Kidney (tissue), 22 donors: ENCODE measurements at places on chromosomes 6 and 20. TPM values are rescaled to one million over a fixed set of nuclear protein-coding genes. Genes with fewer than 3 reads are reported as not detected.

DEF6 gene
- total RNA-seq: 16.3 TPM

DNA sequence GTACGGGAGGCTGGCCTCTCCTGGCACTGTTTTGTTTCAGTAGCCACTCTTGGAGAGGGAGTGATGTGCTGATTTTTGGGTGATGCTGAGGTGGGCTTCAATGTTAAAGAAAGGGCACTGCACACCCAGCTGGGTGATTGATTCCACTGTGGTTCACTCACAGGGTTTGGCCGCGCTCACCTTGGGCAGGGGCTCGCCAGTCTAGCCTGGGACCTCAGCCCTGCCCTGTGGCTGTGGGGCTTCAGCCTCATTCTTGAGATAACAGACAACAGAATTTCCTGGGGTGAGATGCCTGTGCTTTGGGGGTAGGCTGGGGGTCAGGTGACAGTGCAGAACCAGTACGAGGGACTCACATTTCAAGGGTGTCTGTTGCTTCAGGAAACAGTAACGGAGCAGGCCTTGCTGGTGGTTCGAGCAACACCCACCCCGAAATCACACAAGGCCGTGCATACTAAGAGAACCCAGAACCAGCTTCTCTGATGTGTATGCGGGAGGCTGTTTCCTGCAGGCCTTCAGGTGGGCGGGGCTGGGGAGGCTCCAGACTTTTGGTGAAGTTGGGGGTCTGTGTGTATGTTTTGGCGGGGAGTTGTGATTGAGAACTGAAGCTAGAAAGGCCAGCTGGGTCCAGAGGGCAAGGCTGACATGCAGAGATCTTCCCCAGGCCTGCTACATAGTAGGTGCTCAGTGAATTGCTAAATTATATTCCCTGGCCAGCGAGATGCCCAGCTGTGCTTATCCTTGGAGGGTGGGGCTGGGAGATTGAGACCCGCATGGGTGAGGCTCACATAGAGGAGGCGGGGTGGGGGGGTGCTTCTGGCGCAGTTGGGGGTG, 154.2 kb upstream of the RNF24 start:
- peak; percentile 27 for DNase-seq

DNA sequence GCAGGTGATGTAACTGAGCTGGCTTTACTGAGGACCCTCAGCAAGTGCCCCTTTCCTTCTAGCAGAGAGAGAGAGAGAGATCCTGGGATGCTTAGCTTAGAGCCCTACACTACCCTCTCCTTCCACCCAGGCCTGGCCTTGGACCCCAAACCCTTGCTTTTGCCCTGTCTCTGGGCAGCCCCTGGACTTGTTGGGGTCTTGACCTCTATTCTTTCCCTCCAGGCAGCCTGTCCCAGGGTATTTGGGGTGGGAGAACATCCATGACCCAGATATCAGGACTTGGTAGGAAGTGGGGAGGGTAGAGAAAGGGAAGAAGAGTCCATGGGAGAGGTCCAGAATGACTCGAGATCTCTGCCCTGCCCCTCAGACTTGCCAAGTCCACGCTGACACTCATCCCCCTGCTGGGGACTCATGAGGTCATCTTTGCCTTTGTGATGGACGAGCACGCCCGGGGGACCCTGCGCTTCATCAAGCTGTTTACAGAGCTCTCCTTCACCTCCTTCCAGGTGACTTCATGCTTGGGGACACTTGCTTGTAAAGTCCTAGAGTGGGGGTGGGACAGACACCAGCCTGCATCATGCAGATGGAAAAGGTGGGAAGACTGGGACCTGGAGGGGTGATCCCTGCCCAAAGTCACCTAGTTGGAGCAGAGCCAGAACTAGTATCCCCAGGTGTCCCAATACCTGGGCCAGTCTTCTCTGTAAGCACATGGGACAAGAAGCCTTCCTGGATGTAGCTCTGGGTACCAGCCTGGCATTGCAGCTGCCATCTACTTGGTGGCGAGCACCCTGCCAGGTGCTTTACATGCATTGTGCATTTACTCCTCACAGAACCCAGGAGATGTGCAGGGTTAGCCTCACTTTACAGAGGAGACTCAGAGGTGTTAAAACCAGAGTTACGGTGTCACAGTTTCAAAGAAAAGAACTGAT, 30.9 kb downstream of the GLP1R start:
- no peak for DNase-seq

GRCh38 chr6:127902933-127903332, 2.1 kb upstream of the THEMIS start:
- DNase-seq: no peak

GRCh38 chr6:88220493-88220892, 54.3 kb upstream of the CNR1 start:
- DNase-seq: no peak

GJA10 gene
- not detected for total RNA-seq

DNA sequence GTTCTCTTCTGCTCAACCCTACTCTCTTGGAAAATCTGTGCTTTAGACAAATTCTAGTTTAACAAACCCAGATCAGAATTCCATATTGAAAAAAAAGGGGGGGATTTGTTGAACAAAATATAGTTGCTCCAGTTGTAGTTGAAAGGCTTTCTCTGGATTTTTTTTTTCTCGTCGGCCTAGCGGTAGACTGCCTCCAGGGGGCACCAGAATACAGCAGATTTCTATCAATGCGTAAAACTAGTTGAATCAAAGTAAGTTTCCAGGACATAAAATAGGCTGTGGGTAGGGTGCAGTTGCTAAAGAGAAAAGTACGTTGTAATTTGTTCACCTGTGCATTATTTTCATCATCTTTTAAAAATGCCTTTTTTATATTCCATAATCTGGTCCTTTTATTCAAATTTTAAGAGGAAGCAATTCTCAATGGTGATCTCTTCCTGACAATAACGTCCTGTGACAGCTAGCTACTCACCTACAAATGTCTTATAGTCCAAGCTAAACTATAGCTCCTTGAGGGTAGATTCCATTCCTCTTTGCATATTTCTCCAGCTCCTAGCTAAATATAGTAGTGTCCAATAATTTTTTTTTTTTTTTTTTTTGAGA, 105.4 kb downstream of the PERP start:
- peak; percentile 56 for DNase-seq

- DNase-seq: no peak
Measured at GRCh38 chr6:80508885-80509630, 402.6 kb downstream of the BCKDHB start.

PTCRA gene
- total RNA-seq: not detected

DNA sequence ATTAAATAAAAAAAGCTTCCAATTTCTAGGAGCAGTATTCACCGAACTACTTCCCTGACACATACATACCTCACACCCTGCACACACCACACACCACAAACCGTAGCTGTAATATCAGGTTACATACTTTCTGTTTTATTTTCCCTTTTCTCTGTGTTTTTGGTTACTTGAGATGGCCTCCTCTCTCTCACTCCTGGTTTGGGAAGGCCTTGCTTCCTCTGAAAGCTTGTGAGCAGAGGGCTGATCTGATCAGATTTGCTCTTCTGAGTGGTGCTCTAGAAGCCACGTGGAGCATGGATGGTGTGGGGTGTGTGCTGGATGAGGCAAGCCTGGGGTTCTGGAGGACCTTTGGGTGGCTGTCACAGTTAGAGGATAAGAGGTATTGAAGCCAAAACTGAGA, 20.9 kb downstream of the UTRN start:
- no peak for DNase-seq

NR2E1 gene
- not detected for total RNA-seq

RIMS4 gene
- total RNA-seq: 0.13 TPM

GRCh38 chr6:71727632-71728294, 158.6 kb upstream of the RIMS1 start:
- no peak for DNase-seq

DCDC2 gene
- 110 TPM for total RNA-seq

DNA sequence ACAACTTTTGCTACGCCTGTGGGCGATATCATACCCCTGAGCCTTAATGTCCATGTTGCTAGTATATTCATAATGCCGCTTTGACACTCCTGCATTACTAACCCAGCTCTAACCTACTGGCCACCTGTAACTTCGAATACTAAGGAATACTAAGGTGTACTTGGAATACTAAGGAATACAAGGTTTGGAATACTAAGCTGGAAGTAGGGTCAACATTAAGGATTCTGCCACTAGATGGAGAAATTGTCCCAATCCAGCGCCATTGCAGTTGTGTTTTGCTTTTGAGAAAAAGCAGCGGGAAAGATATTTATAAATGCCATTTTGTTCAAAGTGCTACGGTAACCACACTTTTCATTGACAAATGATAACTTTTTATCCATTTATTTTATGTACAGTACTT, 10.7 kb downstream of the TBXT start:
- DNase-seq: no peak

- no peak for DNase-seq
Measured at GRCh38 chr6:90940812-90941481, 354.1 kb upstream of the MAP3K7 start.

CUL7 gene
- total RNA-seq: 24.5 TPM

SLC17A2 gene
- 0.76 TPM for total RNA-seq

GRCh38 chr6:142446168-142446567, 144.4 kb downstream of the ADGRG6 start:
- DNase-seq: no peak

- DNase-seq: peak; percentile 85
Measured at GRCh38 chr6:167664678-167665660, 161.7 kb upstream of the AFDN start.

MCCD1 gene
- total RNA-seq: 3.5 TPM

- no peak for DNase-seq
Measured at GRCh38 chr6:91020744-91021143, 433.9 kb upstream of the MAP3K7 start.

COL11A2 gene
- total RNA-seq: 0.85 TPM

PLEKHG1 gene
- 58.7 TPM for total RNA-seq

SAMD3 gene
- total RNA-seq: 3.5 TPM

CRISP3 gene
- not detected for total RNA-seq

DNA sequence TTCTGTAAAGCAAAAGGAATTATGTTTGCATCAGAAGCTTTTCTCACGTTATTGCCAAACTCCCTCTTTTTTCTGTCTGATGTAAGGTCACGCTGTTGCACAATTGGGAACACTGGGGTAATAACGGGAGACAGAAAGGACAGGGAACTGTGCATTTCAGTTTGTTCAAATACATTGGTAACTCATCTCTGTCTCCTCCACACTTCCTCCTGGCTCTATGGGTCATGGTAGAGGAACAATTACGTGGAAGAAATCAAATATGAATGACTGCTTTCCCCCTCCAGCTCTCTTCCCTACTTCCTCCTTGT, 132.2 kb upstream of the TNFAIP3 start:
- no peak for DNase-seq

DNA sequence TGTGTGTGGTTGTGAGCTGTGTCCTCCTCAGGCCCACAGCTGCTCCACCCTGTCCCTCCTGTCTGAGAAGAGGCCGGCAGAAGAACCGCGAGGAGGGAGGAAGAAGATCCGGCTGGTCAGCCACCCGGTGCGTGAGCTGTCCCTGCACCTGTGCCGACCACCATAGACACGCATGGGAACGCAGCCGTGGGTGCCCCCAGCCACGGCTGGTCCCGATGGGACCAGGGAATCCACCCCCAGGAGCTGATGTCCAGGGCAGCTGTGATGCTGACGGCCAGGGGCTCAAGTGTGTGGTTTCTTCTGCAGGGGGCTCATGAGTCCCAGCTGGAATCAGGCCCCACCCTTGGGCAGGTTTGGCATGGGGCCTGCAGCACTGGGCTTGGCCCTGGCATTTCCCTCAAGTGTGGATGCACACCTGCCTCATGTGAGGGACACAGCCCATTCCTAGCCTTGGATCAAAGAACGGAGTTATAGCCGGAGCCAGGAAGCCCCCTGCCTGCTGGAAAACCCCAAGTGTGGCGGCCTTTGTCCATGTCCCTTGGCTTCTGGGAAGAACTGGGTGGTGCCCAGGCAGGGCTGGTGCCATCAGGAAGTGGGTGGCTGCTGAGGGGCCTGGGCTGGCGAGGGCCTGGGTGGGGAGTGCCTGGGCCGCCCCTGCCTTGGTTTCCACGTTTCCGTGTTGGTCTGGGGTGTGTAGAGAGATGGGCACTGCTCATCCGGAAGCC, 4.6 kb upstream of the TNFRSF6B start:
- DNase-seq: peak; percentile 82
